ENCODE measurements at places on chromosomes 6 and 20.

DNA sequence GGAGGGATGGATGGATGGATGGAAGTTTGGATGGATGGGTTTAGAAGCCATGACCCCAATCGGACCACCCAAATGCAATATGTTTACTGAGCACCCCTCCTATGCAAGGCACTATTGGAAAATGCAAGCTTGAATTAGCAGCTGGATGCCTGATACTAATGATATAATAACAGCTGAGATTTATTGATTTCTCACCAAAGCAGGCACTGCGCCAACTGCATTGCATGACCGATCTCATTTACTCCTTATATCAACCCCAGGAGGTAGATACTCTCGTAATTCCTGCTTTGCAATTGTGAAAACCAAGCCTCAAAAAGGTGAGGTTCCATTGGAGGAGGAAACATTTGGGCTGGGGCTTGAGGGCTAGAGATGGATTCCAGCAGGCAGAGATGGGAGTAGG lies 89.7 kb downstream of the KCNB1 start:
- no peak overlapping the region for H3K27ac ChIP-seq
- H3K4me1 ChIP-seq, result no peaks in the 10 kb centered on the region
- H3K27me3 ChIP-seq, result no peaks in the 10 kb centered on the region
- H3K36me3 ChIP-seq, result no peaks in the 10 kb centered on the region

DNA sequence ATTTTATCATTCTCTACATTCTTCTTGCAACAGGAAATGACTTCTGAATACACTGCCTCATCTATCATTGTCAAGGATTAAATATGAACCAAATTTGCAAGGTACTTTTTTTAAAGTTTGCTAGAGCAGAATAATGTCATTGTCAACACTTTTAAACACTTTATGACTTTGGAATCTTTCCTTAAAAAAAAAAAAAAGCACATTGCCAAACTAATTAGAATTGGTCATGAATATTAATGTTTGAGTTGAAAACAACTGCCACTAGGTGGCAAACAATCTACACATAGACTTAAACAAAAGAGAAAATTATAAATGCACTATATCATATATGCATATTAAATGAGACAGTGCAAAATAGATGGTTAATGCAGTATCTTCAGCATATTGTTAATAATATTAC lies 32.5 kb upstream of the TMEM244 start:
- H3K4me1 ChIP-seq, result no peaks in the 10 kb centered on the region
- DNase-seq, result no peak
- no peak overlapping the region for H3K27ac ChIP-seq
- H3K4me3 ChIP-seq, result no peak overlapping the region
- H3K36me3 ChIP-seq, result no peaks in the 10 kb centered on the region

DNA sequence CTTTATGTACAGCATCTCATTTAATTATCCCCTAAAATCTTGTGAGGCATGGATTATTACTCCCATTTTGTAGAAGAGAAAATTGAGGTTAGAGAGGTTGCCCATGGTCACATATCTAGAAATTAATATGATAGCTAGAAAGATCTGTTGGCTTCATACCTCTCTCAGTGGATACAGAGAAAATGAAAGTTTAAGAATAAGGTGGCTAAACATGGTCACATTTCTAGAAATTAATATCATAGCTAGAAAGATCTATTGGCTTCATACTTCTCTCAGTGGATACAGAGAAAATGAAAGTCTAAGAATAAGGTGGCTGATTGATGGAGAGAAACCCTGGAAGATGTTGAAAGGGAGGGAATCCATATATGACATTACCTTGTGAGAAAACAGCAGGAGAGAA lies 260.7 kb upstream of the MAN1A1 start:
- no peaks in the 10 kb centered on the region for H3K36me3 ChIP-seq
- DNase-seq, result no peak
- H3K27me3 ChIP-seq, result no peaks in the 10 kb centered on the region
- H3K4me1 ChIP-seq, result peaks cover 8% of the 10 kb centered on the region
- H3K4me3 ChIP-seq, result no peak overlapping the region

GRCh38 chr6:167485186-167485978 lies 160.5 kb downstream of the TTLL2 start:
- no peak overlapping the region for H3K4me3 ChIP-seq
- peaks cover 2% of the 10 kb centered on the region for H3K4me1 ChIP-seq
- H3K27me3 ChIP-seq, result no peaks in the 10 kb centered on the region
- no peak overlapping the region for H3K27ac ChIP-seq
- DNase-seq, result no peak

GRCh38 chr20:62258499-62259293 lies 20.4 kb downstream of the OSBPL2 start:
- H3K4me3 ChIP-seq, result no peak overlapping the region
- H3K27me3 ChIP-seq, result no peaks in the 10 kb centered on the region

DNA sequence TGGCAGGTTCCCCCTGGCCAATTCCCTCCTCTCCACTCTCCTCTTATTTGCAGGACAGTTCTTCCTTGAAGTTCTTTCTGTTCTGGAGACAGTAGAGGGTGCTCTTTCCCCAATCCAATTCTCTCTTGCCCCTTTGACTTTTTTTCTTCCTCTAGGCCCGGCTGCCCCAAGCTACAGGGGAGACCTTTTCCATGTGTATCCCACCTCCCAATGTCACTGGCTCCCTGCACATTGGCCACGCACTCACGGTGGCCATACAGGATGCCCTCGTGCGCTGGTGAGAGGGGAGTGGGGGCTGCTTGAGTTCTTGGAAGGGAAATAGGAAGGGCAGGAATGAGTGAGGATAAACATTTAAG lies 1.5 kb downstream of the VARS2 start:
- DNase-seq, result peak; percentile 33
- no peak overlapping the region for H3K4me3 ChIP-seq
- H3K27me3 ChIP-seq, result no peaks in the 10 kb centered on the region
- peaks cover 5% of the 10 kb centered on the region for H3K4me1 ChIP-seq
- no peaks in the 10 kb centered on the region for H3K36me3 ChIP-seq
- H3K27ac ChIP-seq, result peak overlapping the region; percentile 95

- no peaks in the 10 kb centered on the region for H3K27me3 ChIP-seq
- H3K4me3 ChIP-seq, result no peak overlapping the region
- no peak for DNase-seq
- no peak overlapping the region for H3K27ac ChIP-seq
Measured at GRCh38 chr6:1744543-1744942, 134.8 kb downstream of the FOXC1 start.

DNA sequence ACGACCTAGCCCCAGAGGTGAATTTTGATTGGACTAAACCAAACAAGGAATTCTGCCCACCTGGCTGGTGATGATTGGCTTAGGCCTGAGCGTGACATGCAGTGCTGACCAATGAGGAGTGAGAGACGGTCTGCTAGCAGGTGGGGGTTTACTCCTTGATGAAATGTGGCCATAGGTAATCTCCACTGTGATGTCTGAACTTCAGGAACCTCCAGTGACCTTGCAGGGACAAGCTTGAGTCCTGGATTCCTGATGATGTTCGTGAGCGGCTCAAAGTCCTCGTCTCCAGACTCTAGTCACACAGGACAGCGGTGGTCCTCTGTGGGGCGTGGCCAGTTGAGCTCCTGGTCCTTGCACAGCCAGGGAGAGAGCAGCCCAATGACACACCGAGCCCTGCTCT lies 8.4 kb downstream of the VSX1 start:
- no peaks in the 10 kb centered on the region for H3K36me3 ChIP-seq
- no peak for DNase-seq
- H3K27me3 ChIP-seq, result no peaks in the 10 kb centered on the region
- H3K27ac ChIP-seq, result no peak overlapping the region
- peaks cover 1% of the 10 kb centered on the region for H3K4me1 ChIP-seq

DNA sequence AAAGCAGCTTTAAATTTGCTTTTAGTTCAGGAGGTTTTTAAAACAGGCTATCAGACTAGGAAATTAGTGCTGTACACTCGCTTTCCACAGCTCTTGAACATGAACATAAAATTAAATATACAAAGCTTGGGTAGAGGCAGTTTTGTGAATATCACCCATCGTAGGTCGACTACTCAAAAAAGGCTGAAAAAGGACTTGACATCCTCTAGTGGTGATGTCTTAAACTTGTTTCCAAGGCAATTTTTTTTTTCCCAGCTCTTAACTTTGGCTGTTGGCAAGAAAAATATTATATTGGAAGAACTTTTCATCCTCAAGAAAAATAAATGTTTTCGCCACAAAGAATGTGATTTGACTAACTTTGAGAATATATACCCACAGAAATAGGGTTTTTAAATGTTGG lies 2.9 kb downstream of the MAP7 start:
- peaks cover 9% of the 10 kb centered on the region for H3K4me1 ChIP-seq
- no peak overlapping the region for H3K4me3 ChIP-seq
- DNase-seq, result no peak
- no peaks in the 10 kb centered on the region for H3K27me3 ChIP-seq
- H3K36me3 ChIP-seq, result no peaks in the 10 kb centered on the region
- H3K27ac ChIP-seq, result no peak overlapping the region

DNA sequence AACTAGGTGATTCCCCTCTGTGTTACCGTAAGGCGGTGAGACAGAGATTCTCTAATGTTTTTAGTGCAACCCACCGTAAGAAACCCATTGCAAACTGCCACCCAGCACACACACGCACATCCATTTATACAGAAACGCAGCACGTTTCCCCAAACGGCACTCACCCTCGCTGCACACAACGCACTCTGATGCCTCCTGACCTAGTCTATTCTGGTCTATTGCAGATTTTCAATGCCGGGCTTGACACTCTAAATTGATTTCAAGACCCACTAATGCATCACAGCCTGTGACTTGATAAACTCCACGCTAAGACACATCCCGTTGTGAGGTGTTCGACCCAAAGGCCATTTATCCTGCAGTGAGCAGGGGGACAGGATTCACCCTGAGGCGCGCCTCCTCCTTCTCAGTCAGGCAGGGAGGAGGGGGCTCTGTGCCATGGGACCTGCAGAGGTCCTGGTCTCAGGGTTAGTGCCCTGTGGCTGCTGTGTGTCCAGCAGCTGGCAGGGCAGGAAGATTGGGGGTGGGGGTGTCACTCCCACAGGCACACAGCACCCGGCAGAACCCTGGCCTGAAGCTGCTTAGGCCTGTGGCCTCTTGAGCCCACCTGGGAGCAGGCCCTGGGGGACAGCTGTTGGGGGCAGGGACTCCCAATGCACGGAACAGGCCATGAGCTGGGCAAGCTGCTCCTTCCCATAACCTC lies 335.6 kb downstream of the PREX1 start:
- no peak overlapping the region for H3K27ac ChIP-seq
- no peak overlapping the region for H3K4me3 ChIP-seq
- no peak for DNase-seq
- no peaks in the 10 kb centered on the region for H3K27me3 ChIP-seq
- no peaks in the 10 kb centered on the region for H3K4me1 ChIP-seq
- no peaks in the 10 kb centered on the region for H3K36me3 ChIP-seq

GRCh38 chr20:25280574-25281535 lies 33.0 kb downstream of the PYGB start:
- H3K4me1 ChIP-seq, result no peaks in the 10 kb centered on the region
- no peaks in the 10 kb centered on the region for H3K27me3 ChIP-seq
- H3K36me3 ChIP-seq, result no peaks in the 10 kb centered on the region
- DNase-seq, result no peak
- no peak overlapping the region for H3K4me3 ChIP-seq

- no peaks in the 10 kb centered on the region for H3K36me3 ChIP-seq
- H3K27me3 ChIP-seq, result no peaks in the 10 kb centered on the region
- H3K4me1 ChIP-seq, result no peaks in the 10 kb centered on the region
- H3K27ac ChIP-seq, result no peak overlapping the region
- no peak for DNase-seq
Measured at GRCh38 chr6:141848029-141848890, 284.5 kb upstream of the GJE1 start.

GRCh38 chr20:17530716-17531664 lies at the start of gene BFSP1:
Gene BFSP1, minus strand, starts transcription at chr20:17531379. Its CDS starts 50 bp downstream, at chr20:17531329.
- no peaks in the 10 kb centered on the region for H3K27me3 ChIP-seq
- DNase-seq, result peak; percentile 73
- peak within 1 kb of the TSS; percentile 55 for H3K4me3 ChIP-seq
- H3K4me1 ChIP-seq, result peaks cover 3% of the 10 kb centered on the region

GRCh38 chr20:58097943-58098342 lies 130.5 kb downstream of the ANKRD60 start:
- H3K36me3 ChIP-seq, result no peaks in the 10 kb centered on the region
- no peak overlapping the region for H3K27ac ChIP-seq
- no peak overlapping the region for H3K4me3 ChIP-seq
- peak; percentile 54 for DNase-seq
- H3K27me3 ChIP-seq, result no peaks in the 10 kb centered on the region

DNA sequence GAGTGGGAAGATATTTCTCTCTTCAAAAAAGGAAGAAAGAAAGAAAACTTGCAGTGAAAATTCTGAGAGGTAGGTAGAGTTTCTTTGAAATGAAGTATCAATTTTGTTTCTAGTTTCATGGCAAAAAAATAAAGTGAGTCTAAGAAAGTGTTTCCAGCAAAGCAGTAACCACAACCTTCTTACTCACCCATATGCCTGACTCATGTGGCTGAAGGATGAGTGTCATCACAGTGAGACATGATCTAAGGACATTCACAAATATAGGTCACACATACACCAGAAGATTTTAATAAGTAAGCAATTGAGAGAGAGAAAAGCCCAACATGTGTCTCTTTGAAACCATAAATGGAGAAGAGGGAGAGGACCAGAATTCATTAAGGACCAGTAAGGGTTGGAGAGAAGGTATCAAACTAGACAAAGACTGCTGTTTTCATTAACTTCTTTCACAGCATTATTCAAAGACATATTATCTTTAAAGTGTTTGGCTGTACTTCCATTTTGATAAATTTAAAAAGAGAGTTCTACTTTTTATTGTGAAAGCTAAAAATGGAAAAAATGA lies 169.5 kb downstream of the FRK start:
- H3K36me3 ChIP-seq, result no peaks in the 10 kb centered on the region
- no peak overlapping the region for H3K27ac ChIP-seq
- no peaks in the 10 kb centered on the region for H3K27me3 ChIP-seq

DNA sequence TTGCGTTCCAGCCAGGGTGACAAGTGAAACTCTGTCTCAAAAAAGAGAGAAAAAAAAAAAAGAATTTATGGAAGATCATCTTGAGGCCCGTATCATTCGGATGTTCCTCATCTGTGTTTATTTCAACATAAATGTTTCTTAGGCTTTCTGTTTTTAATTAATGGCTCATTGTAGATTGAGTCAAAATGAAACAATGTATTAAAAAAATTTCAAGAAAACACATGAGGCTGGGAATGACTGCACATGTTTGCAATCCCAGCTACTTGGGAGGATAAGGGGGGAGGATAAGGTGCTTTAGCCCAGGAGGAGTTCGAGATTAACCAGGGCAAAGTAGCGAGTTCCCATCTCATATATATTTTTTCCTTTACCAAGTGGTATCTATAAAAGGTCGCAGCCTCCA lies 47.3 kb downstream of the ITCH start:
- no peaks in the 10 kb centered on the region for H3K36me3 ChIP-seq
- no peaks in the 10 kb centered on the region for H3K27me3 ChIP-seq
- no peaks in the 10 kb centered on the region for H3K4me1 ChIP-seq
- no peak overlapping the region for H3K27ac ChIP-seq
- no peak overlapping the region for H3K4me3 ChIP-seq

GRCh38 chr6:46306431-46306830 lies 135.7 kb upstream of the ENPP5 start:
- no peak overlapping the region for H3K4me3 ChIP-seq
- no peaks in the 10 kb centered on the region for H3K36me3 ChIP-seq
- no peak for DNase-seq
- no peaks in the 10 kb centered on the region for H3K4me1 ChIP-seq
